ENCODE measurements at places on chromosomes 5 and 9.

GRCh38 chr9:122991370-122991830 lies 42.1 kb upstream of the GPR21 start:
- DNase-seq: no peak

- no peak for DNase-seq
These were observed 15.9 kb downstream of the SRD5A1 start for GRCh38 chr5:6649186-6649585.

DNA sequence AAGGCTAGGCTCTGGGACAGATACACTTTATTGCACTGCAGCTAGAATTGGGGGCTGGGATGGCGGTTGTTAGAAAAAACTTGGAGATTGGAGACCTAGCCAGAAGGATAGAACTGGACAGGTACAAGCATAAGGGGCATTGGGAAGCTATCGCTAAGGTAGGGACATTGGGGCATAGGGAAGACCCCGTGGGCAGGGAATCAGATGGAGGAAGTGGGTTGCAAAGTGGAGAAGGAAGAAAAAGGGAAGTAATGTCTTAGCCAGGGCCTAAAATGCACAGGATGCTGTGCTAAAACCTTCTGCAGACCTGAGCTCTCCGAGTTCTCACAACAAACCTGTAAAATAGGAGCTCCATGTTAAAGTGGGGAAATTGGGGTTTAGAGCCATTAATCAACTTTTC lies 178.2 kb downstream of the ZDHHC21 start:
- DNase-seq: no peak

DNA sequence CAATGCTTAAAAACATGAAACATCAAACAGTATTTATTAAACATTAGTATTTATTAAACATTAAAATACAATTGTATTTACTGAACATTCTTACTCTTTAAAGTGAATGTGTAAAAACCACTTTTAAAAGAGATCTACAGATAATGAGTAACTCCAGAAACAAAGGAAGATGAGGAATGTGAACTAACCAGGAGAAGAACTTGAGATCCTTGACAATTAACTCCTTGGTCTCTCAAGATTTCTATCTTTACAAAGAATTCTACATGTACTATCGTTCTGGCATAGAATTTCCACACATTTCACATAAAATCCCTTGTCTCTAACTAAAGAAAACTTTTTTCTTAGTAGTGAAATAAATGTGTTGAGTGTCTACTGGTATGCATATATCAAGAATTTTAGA lies 28.7 kb upstream of the IFNE start:
- DNase-seq: no peak

Data from NCI-H1930 (cell line).